ENCODE measurements at places on chromosomes 11 and 22. TPM values are rescaled to one million over a fixed set of nuclear protein-coding genes. Genes with fewer than 3 reads are reported as not detected.
A peak's percentile ranks its signal among the peaks of the same experiment; 100 is the strongest.

The RAC2 gene
- 12.9 TPM for total RNA-seq

The UBQLNL gene
- 0.32 TPM for total RNA-seq

GRCh38 chr11:69342588-69343330, 48.8 kb downstream of the MYEOV start:
- peak; percentile 75 for DNase-seq

DNA sequence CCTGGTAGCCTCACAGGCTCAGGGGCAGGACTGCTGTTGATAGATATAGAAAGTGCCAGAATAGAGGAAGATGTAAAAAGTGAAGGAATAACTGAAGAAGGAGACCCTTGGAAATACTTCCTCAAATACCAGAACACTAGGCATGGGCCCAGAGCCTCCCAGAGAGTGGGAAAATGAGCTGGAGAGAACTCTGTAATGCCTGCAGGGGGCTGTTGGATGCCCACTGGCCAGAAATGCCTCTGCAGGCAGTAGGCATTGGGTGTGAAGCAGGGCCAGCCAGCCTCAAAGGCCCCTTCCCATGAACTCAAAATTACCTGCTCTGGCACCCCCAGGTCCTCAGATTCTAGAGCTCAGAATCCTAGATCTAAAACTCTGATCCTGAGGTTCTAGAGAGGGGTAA, 15.1 kb downstream of the P2RY2 start:
- peak; percentile 32 for DNase-seq

- no peak for DNase-seq
Measured at GRCh38 chr11:15127341-15127740, 12.6 kb downstream of the INSC start.

GRCh38 chr11:2870460-2870859, 15.1 kb downstream of the CDKN1C start:
- DNase-seq = no peak

GRCh38 chr11:66717925-66718319, 11.1 kb downstream of the SPTBN2 start:
- DNase-seq = no peak

- no peak for DNase-seq
Measured at GRCh38 chr11:100872951-100873740, 186.1 kb downstream of the ARHGAP42 start.

GRCh38 chr22:37757663-37758062, 50.1 kb upstream of the GCAT start:
- no peak for DNase-seq

DNA sequence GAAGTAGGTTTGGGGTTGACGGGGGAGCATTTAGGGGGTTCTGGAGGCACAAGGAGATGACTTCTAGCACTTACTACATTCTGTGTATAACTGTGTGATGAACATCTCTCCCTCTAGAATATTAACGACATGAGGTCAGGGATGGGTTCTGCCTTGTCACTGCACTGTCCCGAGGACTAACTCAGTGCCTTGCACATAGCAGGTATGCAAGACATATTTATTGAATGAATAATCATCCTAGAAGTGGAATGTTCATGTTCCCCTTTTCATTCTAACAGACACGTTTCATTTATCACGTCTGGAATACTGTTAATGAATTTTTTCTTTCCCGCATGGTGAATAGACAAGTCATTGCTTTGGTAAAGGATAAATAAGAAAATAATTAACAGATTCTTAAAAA, 12.6 kb downstream of the SYT13 start:
- DNase-seq = no peak

The DYNC2H1 gene
- total RNA-seq = 15.8 TPM

The MYBPC3 gene
- 0.19 TPM for total RNA-seq

GRCh38 chr11:122656073-122656630, 630 bp downstream of the UBASH3B start:
- DNase-seq = peak; percentile 88

DNA sequence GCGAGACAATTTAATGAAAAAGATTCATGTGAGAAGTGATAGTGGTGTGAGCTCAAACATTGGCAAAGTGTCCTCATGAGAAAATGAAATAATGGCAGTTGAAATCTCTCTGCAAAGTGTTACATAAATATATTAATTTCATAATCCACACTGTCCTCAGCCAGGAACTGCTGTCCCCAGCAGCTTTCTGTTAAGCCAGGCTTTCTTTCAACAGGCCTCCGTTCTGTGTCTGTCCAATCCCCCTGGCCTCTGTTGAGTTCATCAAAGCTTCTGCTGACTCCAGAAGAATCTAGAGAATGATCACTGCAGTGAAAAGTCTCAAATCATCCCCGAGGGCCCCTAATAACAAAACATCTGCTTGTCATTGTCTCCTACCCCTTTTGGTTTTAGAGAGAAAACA, 10.0 kb upstream of the ASCC2 start:
- DNase-seq = peak; percentile 42

DNA sequence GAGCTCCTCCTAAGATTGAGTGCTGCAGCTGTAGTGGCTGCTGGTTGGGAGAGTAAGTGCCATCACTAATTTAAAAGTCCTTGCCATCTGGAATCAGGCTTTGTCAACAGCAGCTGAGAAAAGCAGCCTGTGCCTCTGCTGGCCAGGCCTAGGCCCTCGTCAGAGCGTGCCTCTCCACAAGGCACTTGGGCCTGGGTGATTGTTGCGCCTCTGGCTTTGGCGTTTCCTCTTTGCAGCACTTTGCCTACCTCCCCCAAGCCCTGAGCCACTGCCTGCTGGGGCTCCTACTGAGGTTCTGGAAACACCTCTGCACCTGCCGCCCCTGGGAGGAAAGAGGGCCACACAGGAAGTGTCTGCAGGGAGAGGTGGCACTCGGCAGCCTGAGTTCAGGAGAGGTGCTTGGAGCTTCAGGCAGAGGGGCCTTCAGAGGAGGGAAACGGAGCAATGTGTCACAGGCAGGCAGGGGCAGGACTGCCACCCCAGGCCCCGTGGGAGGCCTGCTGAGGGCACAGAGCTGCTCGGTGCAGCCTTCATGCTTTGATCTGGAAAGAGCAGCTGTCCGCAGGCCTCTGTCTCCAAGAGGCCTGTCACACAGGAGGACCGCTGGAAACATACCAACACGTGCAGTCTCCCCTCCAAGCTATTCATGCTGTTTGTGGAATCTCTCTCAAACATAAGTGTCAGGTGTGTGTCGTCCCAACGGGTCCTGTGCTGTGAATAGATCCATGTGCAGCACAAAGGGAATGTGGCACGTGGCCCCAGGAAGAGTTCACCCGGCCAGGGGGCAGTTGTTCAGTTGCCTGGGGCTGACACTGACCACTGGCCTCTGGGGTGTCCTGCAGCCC, 61.5 kb upstream of the EMID1 start:
- DNase-seq = peak; percentile 59

GRCh38 chr11:76251576-76251975, 45.3 kb upstream of the WNT11 start:
- DNase-seq = no peak

DNA sequence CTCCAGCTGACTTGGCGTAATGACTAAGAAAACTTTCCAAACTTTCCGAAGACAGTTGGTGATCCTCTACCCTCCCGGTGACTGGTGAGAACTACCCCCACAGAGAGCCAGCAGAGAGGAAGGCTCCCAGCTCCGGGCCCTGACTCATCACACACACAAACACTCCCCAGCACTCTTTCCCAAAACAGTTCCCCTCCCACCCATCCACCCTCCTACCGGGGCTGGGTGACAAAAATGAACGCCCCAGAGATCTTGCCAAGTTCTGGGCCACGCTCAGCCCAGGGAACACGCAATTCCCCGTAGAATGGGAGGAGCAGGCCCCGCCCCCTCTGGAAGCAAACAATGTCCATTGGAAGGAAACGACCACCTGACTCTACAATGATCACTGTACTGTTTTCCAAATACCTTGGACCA, 21.3 kb upstream of the JAM3 start:
- peak; percentile 95 for DNase-seq

The CFAP300 gene
- 6.9 TPM for total RNA-seq

The CREB3L1 gene
- total RNA-seq = 14.3 TPM

- DNase-seq = no peak
Measured at GRCh38 chr22:16562711-16563554, 29.7 kb downstream of the CCT8L2 start.

DNA sequence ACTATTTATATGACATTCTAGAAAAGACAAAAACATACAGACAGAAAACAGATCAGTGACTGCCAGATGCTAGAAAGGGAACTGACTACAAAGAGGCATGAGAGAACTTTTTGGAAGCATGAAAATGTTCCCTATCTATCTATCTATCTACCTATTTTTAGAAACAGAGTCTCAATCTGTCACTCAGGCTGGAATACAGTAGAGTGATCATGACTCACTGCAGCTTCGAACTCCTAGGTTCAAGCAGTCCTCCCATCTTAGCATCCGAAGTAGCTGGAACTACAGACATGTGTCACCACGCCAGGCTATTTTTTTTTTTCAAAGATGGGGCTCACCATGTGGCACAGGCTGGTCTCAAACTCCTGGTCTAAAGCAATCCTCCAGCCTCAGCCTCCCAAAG, 6.9 kb downstream of the SBF2 start:
- no peak for DNase-seq

GRCh38 chr11:113519989-113520613, 44.9 kb upstream of the DRD2 start:
- no peak for DNase-seq

GRCh38 chr22:25690798-25691197, 51.2 kb upstream of the MYO18B start:
- no peak for DNase-seq

The RTN4R gene
- 0.76 TPM for total RNA-seq

The SLC22A12 gene
- not detected for total RNA-seq

GRCh38 chr22:27513021-27513420, 288.5 kb downstream of the MN1 start:
- no peak for DNase-seq

DNA sequence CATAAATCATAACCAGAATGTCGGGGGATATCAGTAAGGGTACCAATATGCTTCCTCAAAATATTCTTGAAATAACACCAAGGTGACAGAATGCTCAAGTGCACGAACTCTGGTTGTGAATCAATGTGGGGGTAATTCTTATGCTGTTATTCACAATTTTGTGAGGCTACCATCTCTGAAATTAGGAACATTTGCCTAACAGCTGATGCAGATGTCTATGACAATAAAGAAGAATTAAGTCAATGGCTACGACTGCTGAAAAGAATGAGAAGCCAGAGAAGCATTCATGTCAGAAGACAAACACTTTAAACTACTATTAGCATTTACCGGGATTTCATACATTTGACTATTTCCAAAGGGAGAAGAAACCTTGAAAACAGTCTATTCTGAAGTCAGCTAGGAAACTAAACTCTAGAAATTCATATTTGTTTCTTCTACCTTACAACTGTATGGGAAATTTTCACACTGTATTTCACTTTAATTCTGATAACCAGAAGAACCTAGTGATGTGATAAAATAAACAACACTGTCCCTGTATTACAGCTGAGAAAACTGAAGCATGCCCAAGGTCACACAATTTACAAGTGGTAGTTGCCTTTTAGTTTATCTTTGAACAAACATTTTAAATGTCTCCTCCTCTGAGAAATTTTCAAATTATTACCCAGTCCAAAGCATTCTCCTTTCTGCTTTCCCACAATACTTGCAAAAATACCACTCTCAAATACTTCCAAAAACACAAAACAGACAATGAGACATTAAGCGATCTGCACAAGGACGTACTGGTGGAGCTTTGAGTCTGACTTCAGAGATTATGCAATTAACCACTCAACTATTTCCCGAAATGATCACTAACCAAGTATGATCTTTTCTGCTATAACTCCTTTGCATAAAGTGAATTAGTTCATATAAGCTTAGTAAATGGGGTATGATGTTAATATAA, 18.0 kb upstream of the ARHGAP32 start:
- no peak for DNase-seq

The ASRGL1 gene
- total RNA-seq = 5.5 TPM

GRCh38 chr11:85682330-85683305, 3.4 kb downstream of the CCDC89 start:
- peak; percentile 91 for DNase-seq

The MS4A18 gene
- total RNA-seq = not detected

- no peak for DNase-seq
Measured at GRCh38 chr11:35932681-35933319, 11.1 kb upstream of the LDLRAD3 start.

- no peak for DNase-seq
Measured at GRCh38 chr22:36936362-36937116, 23.1 kb downstream of the CSF2RB start.

GRCh38 chr11:124533626-124534025, 9.8 kb downstream of the OR8B12 start:
- no peak for DNase-seq

The SAC3D1 gene
- total RNA-seq = 5.8 TPM

DNA sequence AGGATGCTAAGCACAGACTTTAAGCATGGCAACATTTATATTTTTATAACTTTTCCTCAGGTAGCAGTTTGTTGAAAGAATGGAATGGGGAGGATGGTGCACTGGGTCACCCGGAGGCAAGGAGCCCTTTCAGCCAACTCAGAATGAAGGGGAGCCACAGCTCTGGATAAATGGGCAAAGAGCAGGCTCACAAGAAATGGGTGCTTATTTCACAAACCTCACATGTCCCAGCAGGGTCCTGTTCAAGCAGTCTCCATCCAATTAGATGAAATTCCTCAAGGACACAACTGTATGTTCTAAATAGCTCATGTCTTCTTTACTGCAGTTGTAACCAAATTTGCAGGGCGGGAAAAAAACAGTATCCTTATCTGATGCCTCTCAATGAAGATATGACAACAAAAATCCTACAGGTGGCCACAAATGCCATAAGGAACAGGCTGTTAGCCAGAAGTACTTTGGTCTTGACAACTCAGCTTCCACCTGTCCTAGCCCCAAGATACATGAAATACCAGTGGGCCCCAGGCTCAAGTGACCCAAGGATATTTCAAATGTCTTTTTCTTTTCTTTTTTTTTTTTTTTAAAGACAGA, 48.2 kb downstream of the MAPK1 start:
- DNase-seq = no peak

The SHANK3 gene
- total RNA-seq = 24.2 TPM

DNA sequence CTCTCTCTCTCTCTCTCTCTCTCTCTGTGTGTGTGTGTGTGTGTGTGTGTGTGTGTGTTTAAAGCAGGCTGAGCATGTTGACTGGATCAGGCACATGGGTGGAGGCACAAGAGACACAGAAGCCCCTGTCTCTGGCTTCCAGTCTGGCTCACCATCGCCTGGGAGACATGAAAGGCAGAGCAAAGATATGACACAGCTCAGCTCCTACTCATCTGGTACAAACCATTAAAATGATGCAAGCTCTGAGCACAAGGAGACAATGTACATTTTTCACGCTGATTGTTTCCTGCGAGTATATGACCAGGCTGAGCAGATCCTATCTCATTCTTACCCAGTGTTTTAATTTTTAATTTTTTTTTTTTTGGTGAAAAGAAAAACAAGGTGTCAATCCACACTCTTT, 9.5 kb downstream of the SLC6A5 start:
- no peak for DNase-seq

DNA sequence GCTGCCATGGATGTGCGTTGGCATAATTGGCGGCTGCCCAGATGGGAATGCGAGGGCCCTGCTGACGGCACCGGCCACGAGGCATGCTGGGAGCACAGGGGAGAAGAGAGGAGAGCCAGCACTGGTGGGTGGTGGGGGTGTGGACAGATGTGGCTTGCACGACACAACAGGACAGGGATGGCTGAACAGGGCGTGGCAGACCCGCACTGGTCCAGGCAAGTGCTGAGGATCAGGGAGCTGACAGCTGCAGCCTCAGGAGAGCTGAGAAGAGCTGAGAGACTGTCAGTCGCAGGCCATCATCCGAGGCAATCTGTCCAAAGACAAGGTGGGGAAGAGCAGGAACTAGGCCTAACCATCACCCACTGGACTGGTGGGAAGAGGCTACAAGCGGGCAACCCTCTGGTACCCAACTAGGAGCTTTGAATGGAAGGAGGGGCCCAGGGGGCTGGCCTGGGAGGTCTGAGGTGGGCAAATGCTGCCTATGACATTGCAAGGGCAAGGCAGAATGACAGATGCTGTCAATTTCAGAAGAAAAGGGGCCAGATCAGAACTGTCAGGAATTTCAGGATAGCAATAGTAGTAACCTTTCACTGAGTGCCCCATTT, 2.4 kb downstream of the GNB1L start:
- DNase-seq = no peak
